Brain microvascular endothelial cell (primary cell): ENCODE measurements at places on chromosomes 2 and 18.

- peak; percentile 70 for DNase-seq
These were observed 10.2 kb upstream of the IMP4 start for GRCh38 chr2:130332271-130333073.

GRCh38 chr2:137886083-137886831 is 78.0 kb upstream of the HNMT start:
- no peak for DNase-seq

DNA sequence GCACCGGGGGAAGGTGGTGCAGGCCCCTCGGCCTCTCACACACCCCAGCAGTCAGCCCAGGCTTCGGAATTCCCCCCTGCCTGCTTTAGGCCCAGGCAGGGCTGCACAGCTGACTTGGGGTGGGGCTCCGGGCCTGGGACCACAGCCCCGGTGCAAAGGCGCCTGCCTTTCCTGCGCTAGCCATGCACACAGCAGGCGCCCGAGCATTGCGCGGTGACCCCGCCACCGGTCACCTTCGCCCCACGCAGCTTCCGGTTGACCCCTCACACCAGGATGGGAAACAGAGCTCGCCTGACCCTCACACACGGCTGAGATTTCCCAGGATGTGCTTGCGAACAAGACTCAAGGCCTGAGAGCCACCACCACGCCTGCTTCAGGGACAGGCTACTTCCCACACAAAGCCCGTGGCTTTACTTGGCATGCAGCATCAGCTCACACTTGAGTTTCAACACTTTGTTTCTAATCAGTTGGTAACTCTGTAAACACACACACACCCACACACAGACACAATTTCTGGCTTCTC is 46.0 kb downstream of the SLC66A2 start:
- DNase-seq, result no peak

DNA sequence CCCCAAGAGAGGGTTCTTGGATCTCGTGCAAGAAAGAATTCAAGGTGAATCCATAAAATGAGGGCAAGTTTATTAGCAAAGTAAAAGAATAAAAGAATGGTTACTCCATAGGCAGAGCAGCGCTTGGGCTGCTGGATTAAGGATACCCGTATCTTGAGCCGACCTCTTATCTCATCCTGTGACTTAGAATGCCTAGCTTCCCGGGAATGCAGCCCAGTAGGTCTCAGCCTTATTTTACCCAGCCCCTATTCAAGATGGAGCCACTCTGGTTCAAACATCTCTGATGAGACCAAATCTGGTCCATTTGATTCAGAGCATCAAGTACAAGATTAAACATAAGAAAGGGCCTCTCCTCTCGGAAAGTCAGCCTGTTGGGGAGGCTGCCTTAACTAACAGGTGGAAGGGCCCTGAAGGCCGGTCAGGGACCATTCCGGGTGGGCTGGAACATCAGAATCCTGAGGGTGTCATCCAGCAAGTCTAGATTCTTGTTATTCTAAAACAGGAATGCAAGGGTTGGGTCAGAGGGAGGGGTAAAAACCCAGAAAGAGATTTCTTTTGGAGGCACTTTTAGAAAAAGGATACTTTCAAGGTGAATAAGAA is 5.8 kb downstream of the PSD4 start:
- DNase-seq, result no peak

DNA sequence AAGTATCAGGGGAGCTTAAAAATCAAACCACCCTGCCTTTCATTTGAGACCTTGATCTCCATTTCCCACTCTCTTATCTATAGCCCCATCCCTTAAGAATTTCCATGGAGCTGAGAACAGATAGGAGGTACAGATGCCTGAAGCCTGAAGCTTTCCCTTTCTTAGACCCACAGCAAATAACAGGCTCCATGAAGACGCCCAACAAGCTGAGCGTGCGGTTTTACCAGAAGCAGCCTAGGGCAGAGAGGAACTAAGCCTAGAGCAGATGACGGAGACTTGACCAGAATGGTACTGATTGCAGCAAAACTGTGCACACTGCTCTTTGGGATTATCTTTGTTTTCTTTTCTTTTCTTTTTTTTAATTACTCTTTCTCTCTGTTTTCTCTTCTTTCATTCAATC is 1.7 kb upstream of the ERBB4 start:
- DNase-seq, result no peak

DNA sequence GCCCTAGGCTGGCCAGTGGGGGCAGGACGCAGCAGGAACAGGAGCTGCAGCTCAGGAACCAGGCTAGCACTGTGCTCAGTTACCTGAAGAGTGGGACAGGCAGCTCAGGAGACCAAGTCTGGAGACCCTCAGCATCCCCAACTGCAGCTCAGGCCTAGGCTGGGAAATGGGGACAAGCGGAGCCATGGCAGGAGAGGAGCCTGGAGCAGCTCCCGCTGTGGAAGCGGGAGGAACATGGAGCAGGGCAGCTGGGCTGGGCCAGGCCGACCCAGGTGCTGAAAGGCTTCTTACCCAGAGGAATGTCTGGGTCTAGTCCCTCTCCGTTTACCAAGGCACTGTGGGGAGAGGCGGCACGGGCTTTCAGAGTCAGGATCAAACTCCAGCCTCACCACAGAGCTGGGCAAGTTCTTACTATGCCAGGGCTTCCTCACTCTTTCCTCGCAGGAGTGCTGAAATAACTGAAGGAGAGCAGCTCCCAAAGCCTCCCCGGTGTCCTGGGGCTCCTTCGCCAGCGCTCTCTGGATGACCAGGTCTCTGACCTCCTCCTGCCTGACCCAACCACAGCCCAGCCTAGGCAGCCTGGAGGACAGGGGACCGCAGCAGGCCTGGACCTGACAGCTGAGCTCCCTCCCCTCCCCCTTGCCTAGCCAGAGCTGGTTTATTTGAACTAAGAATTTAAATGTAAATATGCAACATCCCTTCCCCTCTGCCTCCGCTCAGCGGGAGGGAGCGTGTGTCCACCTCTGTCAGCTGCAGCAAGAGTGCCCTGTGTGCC is 247.8 kb upstream of the SIX2 start:
- no peak for DNase-seq
